H9 (cell line): ENCODE measurements at places on chromosomes 2 and 18. TPM values are rescaled to one million over a fixed set of nuclear protein-coding genes. Genes with fewer than 3 reads are reported as not detected.

DNA sequence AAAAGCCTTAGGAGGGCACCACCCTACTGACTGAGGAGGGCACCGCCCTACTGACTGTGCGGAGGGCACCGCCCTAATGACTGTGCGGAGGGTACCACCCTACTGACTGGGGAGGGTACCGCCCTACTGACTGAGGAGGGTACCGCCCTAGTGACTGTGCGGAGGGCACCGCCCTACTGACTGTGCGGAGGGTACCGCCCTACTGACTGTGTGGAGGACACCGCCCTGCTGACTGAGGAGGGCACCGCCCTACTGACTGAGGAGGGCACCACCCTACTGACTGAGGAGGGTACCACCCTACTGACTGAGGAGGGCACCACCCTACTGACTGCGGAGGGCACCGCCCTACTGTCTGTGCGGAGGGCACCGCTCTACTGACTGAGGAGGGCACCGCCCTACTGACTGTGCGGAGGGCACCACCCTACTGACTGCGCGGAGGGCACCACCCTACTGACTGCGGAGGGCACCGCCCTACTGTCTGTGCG, 150.2 kb upstream of the NFATC1 start:
- no peaks in the 10 kb centered on the region for H3K4me1 ChIP-seq
- no peak for DNase-seq
- no peaks in the 10 kb centered on the region for H3K36me3 ChIP-seq
- no peak overlapping the region for H3K27ac ChIP-seq
- no peak overlapping the region for H3K4me3 ChIP-seq
- H3K27me3 ChIP-seq, result no peaks in the 10 kb centered on the region

GRCh38 chr2:241774419-241775222, 2.0 kb upstream of the GAL3ST2 start:
- peaks cover 2% of the 10 kb centered on the region; the same call in 1 of the 2 replicates for H3K36me3 ChIP-seq
- no peak overlapping the region for H3K27ac ChIP-seq
- peak; percentile 28 for DNase-seq
- H3K4me3 ChIP-seq, result no peak overlapping the region

DNA sequence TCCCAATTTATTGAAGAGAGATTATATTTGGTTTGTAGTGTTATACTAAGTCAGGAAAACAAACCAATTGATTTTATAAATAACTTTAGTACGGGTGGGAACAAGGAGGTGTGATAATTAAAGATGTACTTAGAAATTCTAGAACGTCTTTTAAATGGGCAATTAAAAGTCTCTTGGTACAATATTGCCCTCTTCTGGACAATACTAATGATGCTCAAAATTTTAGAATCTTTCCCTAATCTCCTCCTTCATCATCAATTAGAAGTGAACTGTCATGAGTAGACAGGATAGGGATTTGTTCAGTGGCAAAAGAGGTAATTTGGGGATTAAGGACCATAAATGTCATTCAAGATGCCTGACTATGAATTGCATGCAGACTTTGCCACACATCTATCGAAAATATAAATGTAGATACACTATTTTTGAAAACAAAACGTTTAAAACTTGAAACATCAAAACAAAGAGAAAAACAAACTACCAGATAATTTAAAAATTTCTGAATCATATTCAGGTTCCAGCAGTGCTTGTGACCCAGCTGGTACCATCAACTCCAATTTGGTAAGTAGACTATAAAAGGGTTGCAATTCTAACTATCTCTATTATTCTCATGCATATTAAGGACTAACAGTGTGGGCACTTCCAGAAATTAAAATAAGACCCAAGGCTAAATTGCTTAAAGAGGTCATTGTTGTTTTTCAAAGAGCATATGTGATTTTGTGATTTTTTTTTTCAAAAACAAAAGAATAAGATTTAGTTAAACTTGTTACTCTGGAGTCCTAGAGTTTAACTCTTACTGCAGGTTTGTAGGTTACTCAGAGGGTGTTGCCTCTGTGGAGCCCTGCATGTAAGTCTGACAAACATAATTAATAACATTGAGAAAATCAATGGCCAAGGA, 123.5 kb downstream of the LAMA3 start:
- H3K27me3 ChIP-seq, result no peaks in the 10 kb centered on the region
- H3K4me3 ChIP-seq, result no peak overlapping the region
- no peak overlapping the region for H3K27ac ChIP-seq
- no peak for DNase-seq
- H3K4me1 ChIP-seq, result peaks cover 3% of the 10 kb centered on the region; the same call in 1 of the 2 replicates

DNA sequence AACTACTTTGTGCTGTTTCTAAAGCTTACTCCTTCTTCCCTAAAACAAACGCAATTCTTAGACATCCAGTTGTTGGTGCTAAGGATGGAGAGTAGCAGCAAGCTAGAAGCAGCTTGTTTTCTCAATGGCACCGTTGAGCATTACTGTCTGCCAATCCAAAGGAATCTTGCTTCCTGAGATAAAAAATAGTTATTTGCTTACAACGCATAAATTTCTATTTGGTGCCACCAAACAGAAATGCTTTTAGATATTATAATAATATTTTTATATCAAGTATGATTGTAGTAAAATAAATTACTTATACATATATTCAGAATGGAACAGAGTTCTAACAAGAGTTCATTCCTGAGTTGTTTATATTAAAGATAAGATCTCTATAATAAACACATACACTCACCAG, 434.7 kb downstream of the CPS1 start:
- H3K4me3 ChIP-seq, result no peak overlapping the region
- peaks cover 5% of the 10 kb centered on the region; the same call in 1 of the 2 replicates for H3K36me3 ChIP-seq
- H3K4me1 ChIP-seq, result no peaks in the 10 kb centered on the region
- H3K27me3 ChIP-seq, result no peaks in the 10 kb centered on the region
- no peak overlapping the region for H3K27ac ChIP-seq

Gene GKN2
- not detected in 2 replicates for total RNA-seq

GRCh38 chr18:38981389-38981788, 1415.8 kb upstream of the CELF4 start:
- no peaks in the 10 kb centered on the region for H3K4me1 ChIP-seq
- H3K4me3 ChIP-seq, result no peak overlapping the region
- DNase-seq, result no peak
- no peaks in the 10 kb centered on the region for H3K27me3 ChIP-seq
- no peaks in the 10 kb centered on the region for H3K36me3 ChIP-seq
- no peak overlapping the region for H3K27ac ChIP-seq

- no peak for DNase-seq
- no peak overlapping the region for H3K4me3 ChIP-seq
Measured at GRCh38 chr2:88737385-88737784, 45.9 kb downstream of the RPIA start.

- DNase-seq, result no peak
- H3K4me3 ChIP-seq, result no peak overlapping the region
- H3K36me3 ChIP-seq, result no peaks in the 10 kb centered on the region
- no peak overlapping the region for H3K27ac ChIP-seq
- H3K27me3 ChIP-seq, result no peaks in the 10 kb centered on the region
Measured at GRCh38 chr2:100976645-100977391, 25.3 kb upstream of the RPL31 start.

DNA sequence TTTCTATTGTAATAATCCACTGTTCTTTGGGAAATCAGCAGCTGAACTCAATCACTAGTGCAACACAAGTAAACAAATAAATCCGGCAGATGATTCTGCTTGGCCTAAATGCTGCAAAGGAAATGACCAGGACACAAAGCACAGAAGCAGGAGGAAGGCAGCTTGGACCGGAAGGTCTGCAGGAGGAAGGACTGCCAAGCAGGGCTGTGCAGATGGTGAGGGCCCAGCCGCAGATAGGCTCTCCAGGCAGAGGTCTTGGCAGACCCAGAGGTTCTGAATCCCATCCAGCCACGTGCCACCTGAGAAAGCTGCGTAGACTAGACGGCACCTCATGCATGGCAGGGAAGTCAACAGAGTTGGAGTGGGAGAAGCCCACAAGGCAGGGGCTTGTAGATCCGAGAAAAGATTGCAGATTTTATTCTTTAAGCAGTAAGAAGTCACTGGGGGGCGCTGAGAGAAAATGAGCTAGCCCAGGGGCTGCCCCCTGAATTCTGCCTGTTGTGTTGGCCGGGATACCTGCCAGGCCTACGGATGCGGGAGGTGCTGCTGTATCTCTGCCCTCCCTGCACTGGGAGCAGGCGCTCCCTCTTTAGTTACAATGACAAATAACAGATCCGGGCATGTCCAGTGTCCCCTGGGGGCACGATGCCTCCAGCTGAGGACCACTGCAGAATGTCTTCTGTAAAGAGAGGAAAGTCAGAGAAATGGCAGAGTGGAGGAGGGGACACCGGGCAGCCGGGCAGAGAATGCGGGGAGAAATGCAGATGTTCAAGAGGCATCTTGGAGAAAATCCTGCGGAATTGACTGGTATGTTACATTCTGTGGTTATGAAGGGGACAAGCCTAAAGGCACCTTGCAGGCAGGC, 153.5 kb downstream of the PXDN start:
- DNase-seq, result peak; percentile 63
- no peaks in the 10 kb centered on the region for H3K36me3 ChIP-seq
- H3K4me3 ChIP-seq, result peak overlapping the region; percentile 62; the same call in 2 of the 3 replicates

DNA sequence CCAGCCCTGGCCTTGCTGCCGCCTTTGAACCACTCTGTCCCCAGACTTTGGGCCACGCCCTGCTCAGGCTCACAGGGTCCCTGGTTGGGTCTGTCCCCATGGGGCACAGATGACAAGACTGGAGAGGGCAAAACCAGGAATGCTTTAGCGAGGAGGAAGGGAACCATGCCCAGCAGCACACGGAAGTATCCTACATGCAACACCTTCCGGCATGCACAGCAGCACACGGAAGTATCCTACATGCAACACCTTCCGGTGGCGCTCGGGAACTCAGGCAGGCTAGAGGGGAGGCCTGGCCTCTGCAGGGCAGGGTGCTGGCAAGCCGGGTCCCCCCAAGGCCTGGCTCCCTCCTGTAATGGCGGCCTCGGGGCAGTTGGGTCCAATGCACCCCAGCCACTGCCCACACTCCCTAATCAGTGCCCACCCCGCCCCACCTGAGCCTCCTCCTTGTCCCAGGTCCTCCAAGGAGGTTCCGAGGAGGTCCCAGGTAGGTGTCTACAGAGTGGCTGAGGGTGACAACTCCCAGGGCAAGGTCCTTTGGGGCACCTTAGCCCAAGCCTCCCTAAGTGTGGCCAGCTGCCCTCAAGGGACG, 33.6 kb upstream of the SNED1 start:
- H3K27me3 ChIP-seq, result no peaks in the 10 kb centered on the region
- no peaks in the 10 kb centered on the region for H3K36me3 ChIP-seq
- H3K27ac ChIP-seq, result no peak overlapping the region
- no peak overlapping the region for H3K4me3 ChIP-seq
- no peaks in the 10 kb centered on the region; the same call in 1 of the 2 replicates for H3K4me1 ChIP-seq
- peak; percentile 8 for DNase-seq

GRCh38 chr2:231413456-231413855, 17.9 kb downstream of the B3GNT7 start:
- H3K36me3 ChIP-seq, result peaks cover 3% of the 10 kb centered on the region; the same call in 1 of the 2 replicates
- no peak overlapping the region for H3K27ac ChIP-seq
- H3K4me1 ChIP-seq, result peaks cover 9% of the 10 kb centered on the region; the same call in 1 of the 2 replicates
- DNase-seq, result no peak
- H3K4me3 ChIP-seq, result no peak overlapping the region

GRCh38 chr18:59345556-59345955, 13.5 kb downstream of the LMAN1 start:
- no peak overlapping the region for H3K4me3 ChIP-seq
- peaks cover 68% of the 10 kb centered on the region for H3K36me3 ChIP-seq
- H3K27me3 ChIP-seq, result no peaks in the 10 kb centered on the region

Gene TTC27
- total RNA-seq, result 25.5 and 26.0 TPM in 2 replicates

Gene DNER
- total RNA-seq, result 1.0 and 1.1 TPM in 2 replicates

GRCh38 chr2:61157371-61158003, 4.5 kb upstream of the C2orf74 start:
- no peak overlapping the region for H3K27ac ChIP-seq
- peaks cover 14% of the 10 kb centered on the region for H3K36me3 ChIP-seq
- H3K4me3 ChIP-seq, result no peak overlapping the region
- no peaks in the 10 kb centered on the region for H3K4me1 ChIP-seq
- DNase-seq, result no peak

GRCh38 chr2:18369760-18370159, 190.7 kb downstream of the RDH14 start:
- no peaks in the 10 kb centered on the region for H3K36me3 ChIP-seq
- no peak overlapping the region for H3K27ac ChIP-seq
- no peak for DNase-seq
- no peak overlapping the region for H3K4me3 ChIP-seq

GRCh38 chr2:240236217-240237111, 96.0 kb upstream of the OTOS start:
- no peak overlapping the region for H3K4me3 ChIP-seq
- H3K36me3 ChIP-seq, result no peaks in the 10 kb centered on the region
- peak; percentile 45 for DNase-seq
- no peaks in the 10 kb centered on the region; the same call in 1 of the 2 replicates for H3K4me1 ChIP-seq
- no peak overlapping the region for H3K27ac ChIP-seq
